NCI-H446 treated with DMSO at 0.1 percent for 48 hours (cell line): ENCODE measurements at places on chromosomes 1 and 21.

DNA sequence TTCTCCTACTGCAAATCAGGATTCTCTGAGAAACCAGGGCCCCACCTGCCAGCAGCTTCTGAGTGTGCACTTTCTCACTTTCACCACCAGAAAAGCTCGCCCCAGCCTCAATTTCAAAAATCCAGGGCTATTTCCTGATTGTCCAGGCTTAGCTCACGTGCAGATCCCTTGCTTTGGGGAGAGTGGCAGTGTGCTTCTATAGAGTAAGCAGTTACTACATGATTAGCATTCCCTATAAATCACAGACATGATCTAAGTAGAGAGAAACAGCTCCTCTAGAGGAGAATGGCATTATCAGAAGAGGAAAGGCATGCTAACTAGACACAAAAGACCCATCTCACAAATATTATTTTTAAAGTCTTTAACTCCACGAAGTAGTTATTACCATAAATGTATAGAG is 456.0 kb upstream of the PKN2 start:
- DNase-seq, result no peak

DNA sequence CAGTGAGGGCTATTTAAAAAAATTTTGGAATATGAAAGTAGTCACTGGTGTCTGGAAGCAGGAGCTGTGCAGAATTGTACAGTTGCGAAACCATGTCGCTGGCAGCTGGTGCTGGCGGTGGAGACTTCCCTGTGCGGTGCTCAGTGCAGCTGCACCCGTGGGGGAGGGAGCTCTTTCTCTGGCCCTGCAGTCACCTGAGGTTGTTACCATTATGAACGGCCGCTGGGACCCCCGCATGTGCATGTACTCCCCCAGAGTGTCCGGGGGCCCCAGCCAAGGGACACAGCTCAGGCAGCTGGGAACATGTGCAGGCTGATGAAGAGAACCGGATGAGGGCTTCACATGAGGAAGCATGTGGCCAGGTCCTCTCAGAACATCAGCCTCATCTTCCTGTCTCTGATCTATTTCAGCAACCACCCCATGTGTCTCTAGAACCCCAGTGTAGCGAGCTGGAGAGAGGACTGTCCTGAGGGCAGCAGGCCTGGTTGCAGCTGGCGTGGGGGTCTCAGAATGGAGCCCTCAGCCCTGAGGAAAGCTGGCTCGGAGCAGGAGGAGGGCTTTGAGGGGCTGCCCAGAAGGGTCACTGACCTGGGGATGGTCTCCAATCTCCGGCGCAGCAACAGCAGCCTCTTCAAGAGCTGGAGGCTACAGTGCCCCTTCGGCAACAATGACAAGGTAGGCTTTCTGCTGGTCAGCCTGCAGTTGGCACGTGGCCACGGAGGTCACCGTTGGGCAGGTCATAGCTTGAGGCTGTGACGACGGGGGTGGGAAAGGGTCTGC is at the start of gene TRPM2:
TSS of gene TRPM2 (plus strand) at position 431 of the 780 bp plus-strand sequence. CDS start at position 511, 80 bp downstream.
- no peak for DNase-seq

- no peak for DNase-seq
These were observed 21.1 kb upstream of the SH2D5 start for GRCh38 chr1:20753589-20753988.

- DNase-seq, result no peak
These were observed 21.8 kb downstream of the MFSD2A start for GRCh38 chr1:39976732-39977131.

DNA sequence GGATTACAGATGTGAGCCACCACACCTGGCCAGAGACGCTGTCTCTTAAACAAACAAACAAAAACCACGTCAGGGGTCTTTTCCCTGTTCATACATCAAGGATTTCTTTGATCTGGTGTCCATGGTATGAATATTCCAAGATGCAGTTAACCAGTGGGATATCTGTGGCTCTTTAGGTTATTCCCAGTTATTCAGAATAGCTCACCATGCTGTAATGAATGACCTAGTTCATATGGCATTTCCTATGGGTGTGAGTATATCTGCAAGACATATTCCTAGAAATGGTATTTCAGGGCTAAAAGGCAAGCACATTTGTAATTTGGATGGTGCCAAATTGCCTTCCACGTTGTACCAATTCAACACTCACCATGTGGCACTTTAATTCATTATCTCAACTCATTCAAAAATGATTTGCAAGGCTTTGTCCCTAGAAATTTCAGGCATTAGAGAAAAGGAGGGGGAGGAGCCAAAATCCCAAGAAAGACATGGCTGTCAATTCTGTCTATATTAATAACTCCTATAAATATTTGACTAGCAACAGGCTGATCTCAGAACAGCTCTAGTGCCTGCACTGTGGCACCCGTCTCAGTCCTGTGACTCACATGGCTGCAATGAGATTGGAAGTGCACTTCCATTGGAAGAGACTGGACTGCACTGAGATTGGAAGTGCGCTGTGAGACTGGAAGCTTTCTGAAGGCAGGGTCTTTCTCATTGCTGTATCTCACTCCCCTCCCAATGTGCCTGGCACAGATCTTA is 6.0 kb upstream of the STMN1 start:
- no peak for DNase-seq

GRCh38 chr1:224058303-224058702 is 55.6 kb upstream of the FBXO28 start:
- no peak for DNase-seq

DNA sequence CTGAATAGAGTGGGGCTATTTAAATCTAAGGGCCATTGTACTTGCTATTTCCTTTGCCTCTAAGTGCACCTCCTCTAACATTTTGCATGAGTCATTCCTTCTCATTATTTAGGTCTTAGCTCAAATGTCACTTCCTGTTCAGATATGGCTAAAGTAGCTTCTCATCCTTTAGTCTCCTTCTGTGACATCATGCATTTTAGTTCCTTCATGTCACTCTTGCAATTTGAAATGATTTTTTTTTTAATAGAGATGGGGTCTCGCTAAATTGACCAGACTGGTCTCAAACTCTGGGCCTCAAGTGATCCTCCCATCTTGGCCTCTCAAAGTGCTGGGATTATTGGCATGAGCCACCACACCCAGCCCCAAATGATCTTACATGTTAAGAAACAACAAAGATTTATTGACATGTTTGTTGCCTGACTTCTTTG is 6.6 kb downstream of the TBX19 start:
- no peak for DNase-seq

DNA sequence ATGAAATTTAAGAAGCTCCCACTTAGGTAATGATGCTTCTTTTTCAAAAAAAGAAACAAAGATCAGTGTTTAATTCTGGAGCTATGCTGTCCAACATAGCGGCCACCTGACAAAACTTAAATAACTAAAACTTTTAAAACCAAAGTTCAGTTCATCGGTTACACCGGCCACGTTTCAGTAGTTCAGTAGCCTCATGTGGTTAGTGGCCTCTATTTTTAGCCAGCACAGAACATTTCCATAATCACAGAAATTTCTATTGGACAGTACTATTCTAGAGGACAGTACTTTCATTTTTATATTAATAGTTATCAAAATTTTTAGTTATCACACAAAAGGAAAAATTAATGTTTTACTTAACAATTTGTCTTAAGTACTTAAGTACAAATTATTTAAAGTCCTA is 141.0 kb downstream of the USP25 start:
- no peak for DNase-seq

DNA sequence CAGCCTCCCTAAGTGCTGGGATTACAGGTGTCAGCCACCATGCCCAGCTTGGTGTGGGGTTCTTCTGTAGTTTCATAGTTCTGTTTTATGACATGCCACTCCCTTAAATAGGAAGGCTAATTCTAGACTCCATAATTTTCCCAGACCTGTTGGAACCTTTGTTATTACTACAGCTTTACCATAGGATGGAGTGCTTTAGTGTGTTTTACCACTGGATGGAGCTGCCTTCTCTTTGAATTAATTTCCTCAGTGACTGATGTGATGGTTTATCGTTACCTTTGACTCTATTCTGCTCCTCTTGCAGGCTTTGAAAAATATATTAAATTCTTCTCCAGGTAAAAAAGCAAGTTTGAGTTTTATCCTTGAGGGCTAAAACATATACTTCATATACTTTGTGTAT is 84.6 kb upstream of the NEK7 start:
- no peak for DNase-seq

DNA sequence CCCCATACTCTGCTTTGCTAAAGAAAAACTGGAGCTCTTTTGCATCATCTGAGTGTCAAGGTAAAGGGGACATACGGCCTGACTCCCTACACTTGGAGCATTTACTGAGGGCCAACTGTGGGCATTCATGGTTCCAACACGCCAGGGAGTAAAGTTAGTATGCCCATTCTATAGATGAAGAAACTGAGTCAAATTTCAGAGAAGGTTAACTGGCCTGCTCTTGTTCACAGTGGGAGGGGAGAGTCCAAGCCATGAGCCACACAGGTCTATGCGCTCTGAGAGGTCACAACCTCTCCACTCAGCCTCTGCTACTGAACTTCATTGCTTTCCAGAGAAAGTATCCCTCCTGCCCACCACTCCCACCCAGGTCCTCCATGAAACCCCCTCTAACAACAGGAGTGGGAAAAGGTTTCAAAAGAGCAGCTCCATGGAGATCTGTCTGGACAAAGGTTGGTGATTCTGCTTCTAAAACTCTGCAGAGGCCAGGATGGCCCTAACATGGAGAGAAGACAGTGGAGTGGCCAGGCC is 6.8 kb upstream of the KCNN3 start:
- DNase-seq, result no peak

GRCh38 chr1:33274446-33274845 is 18.2 kb downstream of the ZNF362 start:
- DNase-seq, result no peak

DNA sequence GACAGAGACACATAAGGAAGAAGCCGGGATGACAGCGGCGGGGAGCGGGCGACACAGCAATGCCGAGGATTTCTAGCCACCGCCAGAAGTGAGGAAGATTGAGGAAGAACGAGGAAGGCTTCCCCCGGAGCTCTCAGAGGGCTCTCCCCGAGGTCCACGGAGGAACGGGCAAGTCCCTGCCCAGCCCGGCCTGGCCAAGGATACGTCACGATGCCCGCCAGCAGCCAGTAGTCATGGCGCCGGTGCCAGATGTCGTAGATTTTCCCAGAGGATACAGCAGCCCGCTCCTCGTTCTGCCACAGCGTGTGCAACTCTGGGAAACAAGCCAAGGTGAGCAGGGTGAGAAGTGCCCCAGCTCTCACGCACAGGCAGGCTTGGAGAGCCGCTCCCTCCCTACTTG is 65.9 kb downstream of the KCNAB2 start:
- peak; percentile 83 for DNase-seq

DNA sequence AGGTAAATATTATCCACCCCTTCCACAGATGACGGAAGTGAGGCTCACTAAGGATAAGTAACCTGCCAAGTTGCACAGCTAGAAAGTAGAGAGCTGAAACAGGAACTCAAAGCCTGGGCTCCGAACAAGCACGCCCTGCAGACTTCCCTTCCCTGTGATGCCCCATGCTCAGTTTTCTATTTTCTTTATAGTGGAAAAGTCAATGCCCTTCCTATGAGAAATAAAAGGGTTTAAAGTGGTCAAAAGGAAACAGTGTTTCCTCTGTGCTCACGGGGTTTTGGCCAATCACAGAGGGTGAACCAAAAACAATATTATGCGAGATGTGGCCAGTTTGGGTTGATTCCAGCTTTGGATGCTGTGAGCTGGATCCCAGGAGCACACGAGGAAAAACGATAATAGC is 44.5 kb downstream of the DDR2 start:
- DNase-seq, result no peak

GRCh38 chr21:45747802-45748445 is 104.4 kb downstream of the PCBP3 start:
- peak; percentile 77 for DNase-seq

- DNase-seq, result no peak
These were observed 20.1 kb downstream of the IFNLR1 start for GRCh38 chr1:24167008-24167407.

DNA sequence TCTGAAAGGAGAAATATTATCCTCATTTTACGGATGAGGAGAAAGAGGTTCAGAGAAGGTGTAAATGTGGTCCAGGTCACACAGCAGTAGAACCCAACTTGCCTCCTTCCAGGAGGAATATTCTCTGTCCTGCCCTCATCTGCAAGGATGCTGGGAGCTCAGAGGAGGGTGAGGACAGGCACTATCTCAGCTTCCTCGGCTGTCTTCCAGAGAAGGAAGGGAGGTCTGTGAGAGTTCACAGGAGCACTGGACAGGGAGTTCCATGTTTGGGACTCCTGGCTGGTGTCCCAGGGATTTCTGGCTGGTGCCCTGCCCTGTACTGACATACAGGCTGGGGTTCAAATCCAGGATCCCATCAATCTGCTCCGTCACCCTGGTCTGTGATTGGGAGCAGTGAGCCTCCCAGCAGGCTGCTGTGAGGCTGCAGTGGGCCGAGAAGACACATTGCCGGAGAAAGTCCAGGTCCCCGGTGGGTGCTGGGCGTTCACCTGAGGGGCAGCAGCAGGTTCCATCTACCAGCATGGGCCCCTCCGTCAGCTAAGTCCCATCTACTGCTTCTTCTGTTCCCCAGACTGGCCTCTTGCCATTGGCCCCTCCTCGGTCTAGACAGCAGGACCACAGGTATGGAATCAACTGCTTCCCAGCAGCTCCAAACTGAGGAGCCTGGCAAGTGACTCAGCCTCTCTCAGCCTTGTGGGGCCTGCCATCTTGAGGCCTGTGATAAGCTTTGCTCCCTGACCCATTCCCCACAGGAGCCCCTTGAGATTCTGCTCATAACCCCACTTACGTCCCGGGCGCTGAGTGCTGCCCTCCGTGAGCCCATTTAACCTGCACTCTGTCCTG is 8.5 kb upstream of the BSND start:
- no peak for DNase-seq

- DNase-seq, result no peak
These were observed 119.0 kb downstream of the MAST2 start for GRCh38 chr1:45922374-45922773.

GRCh38 chr1:34904236-34905097 is 25.0 kb downstream of the DLGAP3 start:
- no peak for DNase-seq

GRCh38 chr1:10733474-10734366 is 62.7 kb downstream of the CASZ1 start:
- DNase-seq, result no peak

DNA sequence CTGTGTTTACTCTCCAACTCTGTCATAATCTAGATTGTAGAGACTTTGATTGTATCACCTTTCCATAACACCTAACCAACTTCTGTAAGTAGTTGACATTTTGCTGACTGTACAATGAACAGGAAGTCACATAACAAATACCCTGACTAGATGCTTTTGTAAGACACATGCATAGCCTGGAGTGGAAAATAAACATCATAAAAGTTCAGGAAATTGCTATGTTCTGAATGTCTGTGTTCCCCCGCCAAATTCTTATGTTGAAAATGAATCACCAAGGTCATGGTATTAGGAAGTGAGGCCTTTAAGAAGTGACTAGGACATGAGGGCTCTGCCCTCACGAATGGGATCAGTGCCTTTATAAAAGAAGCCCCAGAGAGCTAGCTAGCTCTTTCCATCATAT is 40.4 kb upstream of the ZSWIM5 start:
- no peak for DNase-seq

DNA sequence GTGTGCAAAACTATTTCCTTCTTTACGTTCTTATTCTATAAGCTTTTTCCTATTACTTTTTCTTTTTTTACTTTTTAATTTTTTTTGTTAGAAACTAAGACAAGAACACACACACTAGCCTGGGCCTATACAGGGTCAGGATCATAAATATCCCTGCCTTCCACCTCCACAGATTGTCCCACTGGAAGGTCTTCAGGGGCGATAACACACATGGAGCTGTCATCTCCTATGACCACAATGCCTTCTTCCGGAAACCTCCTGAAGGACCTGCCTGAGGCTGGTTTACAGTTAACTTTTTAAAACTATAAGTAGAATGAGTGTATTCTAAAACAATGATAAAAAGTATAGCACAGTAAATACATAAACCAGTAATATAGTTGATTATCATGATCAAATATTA is 10.3 kb upstream of the FAM89A start:
- no peak for DNase-seq

GRCh38 chr21:44057960-44058651 is 46.0 kb downstream of the TRAPPC10 start:
- no peak for DNase-seq
